Stimulated activated CD8-positive, alpha-beta memory T cell treated with anti-CD3 and anti-CD28 coated beads, Interleukin-4, amount 100 ng/mL, for 4 hours (primary cell): ENCODE measurements at places on chromosomes 13 and 19.

DNA sequence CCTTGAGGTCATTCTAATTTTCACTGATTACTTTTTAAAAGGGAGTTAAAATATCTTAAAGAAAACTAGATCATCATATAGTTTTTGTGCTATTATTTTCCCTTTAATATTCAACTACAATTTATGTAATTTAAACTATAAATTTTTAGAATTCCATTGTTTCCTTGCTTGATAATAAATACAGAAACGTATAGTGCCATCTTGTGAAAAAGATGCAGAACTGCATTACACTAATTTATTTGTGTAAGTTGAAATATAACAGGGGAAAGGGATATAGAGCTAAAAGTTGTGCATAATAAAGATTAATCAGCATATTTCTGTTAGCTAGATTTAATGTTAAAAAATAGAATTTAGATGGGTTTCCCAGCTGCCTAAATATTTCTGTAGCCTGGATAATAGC is 61.5 kb upstream of the TDRD3 start:
- DNase-seq: no peak

DNA sequence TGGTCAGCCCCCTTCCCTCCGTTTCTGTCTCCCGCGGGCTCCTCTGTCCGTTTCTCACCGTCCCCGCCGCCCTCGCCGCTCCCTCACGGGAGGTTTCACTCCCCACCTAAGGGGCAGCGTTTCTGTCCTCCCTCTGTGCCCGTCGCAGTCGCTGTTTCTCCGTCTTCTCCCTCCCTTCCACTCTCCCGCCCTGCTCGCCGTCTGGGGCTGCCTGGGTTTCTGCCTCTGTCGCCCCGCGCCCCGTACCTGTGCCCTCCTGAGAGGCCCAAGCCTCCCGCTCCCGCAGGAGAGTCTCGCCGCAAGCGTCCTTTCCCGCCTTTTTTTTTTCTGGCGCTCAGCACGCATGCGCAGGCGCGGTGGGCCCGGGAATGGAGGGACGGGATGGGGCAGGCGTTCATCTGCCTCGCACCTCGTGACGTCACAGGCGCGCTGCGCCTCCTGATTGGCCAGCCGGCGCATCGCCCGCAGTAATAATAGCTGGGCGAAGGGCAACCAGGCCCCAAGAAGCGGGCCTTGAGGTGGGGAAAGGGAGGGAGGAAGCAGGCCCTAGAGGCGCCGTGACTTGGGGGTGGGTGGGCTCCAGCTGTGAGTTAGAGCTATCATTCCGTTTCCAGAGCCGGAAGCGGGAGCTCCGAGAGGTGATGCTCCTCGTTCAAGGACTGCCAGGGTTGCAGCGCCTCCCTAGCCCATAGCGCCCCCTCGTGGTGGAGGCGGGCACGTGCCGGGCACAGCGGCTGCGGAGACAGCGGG is 15.4 kb downstream of the SSC5D start:
- DNase-seq: peak; percentile 89

GRCh38 chr19:13699786-13700185 is 64.5 kb upstream of the MRI1 start:
- DNase-seq: no peak

- DNase-seq: no peak
Observed at GRCh38 chr13:77699059-77699680, 1.7 kb downstream of the SLAIN1 start.

DNA sequence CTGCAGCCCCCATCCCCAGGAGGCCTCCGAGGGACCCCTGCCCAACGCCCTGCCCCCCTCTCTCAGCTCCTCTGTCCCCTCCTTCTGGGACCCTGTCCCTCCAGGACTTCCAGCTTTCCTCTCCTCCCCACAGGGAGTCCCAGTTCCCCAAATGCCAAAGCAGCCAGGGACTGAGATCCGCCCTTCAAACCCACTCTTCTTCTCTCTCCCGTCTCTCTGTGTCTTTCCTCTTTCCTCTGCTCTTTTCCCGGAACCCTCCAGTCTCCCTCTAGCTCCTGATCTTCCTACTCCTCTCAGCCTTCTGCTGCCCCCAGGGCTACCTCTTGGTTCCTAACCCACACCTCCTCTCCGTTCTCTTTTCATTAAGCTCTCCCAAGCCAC is 377 bp downstream of the CA11 start:
- no peak for DNase-seq

DNA sequence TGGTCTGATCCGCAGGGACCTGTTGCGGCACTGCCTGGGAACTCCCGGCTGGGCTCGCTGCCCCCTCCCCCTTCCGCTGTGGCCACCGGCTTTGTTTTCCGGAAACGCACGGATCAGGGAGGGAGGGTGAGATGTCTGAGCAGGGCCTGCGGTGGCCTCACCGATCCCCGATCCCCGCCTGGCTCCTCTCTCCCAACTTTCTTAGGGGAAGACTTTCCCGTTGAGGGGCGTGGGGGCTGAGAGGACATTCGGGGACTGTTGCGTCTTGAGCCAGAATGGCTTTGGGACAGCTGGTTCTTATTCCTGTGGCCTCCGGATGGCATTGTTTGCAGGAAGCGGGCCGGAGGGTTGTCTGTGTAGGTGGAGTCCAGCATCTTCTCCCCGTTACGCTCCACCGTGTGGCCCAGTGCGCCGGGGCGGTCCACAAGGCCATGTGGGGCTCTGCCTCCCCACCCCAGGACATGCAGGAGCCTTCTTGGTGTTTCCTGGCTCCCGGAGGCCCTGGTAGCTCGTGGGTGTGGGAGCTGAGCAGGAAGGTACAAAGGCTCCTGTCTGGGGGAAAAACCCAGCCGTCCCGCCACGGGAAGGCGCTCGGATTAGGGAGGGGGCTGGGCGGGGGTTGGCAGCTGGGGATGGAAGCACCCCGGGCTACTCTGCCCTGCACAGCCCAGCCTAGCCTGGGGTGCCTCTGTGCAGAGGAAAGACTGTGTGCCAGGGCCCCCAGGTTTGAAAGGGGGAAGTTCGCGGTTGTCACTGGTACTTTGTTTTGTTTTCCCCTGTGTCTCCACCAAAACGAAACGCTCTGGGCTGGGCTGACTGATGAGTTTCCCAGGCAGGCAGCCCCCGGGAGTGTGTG is 1.3 kb downstream of the CSNK1G2 start:
- peak; percentile 62 for DNase-seq

DNA sequence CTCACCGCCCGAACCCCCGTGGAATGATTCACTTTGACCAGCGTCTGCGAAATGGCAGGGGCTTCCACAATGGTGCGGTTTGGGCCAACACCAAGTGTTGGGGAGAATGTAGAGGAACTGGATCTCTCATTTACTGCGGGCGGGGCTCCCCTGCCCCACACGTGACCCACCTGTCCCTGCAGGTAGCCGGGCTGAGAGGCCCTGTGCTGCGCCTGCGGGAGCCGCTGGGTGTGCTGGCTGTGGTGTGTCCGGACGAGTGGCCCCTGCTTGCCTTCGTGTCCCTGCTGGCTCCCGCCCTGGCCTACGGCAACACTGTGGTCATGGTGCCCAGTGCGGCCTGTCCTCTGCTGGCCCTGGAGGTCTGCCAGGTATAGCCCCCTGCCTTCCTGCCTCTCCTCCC is 5.8 kb upstream of the FLT3LG start:
- DNase-seq: no peak

- no peak for DNase-seq
Observed at GRCh38 chr13:92451060-92451459, 775.5 kb upstream of the GPC6 start.

GRCh38 chr13:93244141-93244917 is 17.7 kb downstream of the GPC6 start:
- no peak for DNase-seq

DNA sequence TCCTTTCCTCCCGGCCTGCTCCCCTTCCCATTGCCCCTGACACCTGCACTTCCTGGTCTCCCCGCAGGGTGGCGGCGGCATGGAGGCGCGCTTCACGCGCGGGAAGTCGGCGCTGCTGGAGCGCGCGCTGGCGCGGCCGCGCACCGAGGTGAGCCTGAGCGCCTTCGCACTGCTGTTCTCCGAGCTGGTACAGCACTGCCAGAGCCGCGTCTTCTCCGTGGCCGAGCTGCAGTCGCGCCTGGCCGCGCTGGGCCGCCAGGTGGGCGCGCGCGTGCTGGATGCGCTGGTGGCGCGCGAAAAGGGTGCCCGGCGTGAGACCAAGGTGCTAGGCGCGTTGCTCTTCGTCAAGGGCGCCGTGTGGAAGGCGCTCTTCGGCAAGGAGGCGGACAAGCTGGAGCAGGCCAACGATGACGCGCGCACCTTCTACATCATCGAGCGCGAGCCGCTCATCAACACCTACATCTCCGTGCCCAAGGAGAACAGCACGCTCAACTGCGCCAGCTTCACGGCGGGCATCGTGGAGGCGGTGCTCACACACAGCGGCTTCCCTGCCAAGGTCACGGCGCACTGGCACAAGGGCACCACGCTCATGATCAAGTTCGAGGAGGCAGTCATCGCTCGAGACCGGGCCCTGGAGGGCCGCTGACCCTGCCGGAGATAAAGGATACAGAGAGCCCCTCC is 1.7 kb downstream of the TRAPPC5 start:
- no peak for DNase-seq

- DNase-seq: no peak
Observed at GRCh38 chr13:99303863-99304521, 3.2 kb downstream of the GPR183 start.

- DNase-seq: no peak
Observed at GRCh38 chr19:40932008-40932959, 50.3 kb upstream of the CYP2A7 start.

DNA sequence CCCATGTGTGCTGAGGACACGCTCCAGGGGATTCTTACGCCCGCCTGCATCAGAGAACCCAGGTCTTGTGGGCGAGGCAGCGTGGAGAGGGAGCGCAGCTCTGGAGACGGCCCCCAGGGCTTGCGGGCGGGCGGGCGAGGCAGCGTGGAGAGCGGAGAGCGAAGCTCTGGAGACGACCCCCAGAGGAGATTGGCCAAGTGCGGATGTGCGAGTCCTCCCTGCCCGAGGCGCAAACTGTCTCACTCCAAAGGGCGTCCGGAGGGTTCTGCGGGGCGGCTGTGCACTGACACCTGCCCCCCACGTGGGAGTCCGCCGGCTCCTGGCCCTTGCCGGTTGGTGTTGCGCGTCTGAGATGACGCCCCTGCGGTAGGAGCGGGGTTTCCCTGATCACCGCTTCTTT is 39.8 kb downstream of the MCF2L start:
- DNase-seq: no peak

GRCh38 chr13:99435998-99436397 is 65.3 kb upstream of the TM9SF2 start:
- DNase-seq: no peak

- DNase-seq: no peak
Observed at GRCh38 chr13:102854675-102855074, 8.8 kb downstream of the ERCC5 start.

- no peak for DNase-seq
Observed at GRCh38 chr13:79593641-79594275, 112.8 kb downstream of the NDFIP2 start.

- no peak for DNase-seq
Observed at GRCh38 chr19:15115762-15116615, 8.8 kb downstream of the SYDE1 start.
